T-helper 1 cell (primary cell): ENCODE measurements at places on chromosomes 5 and 9.

DNA sequence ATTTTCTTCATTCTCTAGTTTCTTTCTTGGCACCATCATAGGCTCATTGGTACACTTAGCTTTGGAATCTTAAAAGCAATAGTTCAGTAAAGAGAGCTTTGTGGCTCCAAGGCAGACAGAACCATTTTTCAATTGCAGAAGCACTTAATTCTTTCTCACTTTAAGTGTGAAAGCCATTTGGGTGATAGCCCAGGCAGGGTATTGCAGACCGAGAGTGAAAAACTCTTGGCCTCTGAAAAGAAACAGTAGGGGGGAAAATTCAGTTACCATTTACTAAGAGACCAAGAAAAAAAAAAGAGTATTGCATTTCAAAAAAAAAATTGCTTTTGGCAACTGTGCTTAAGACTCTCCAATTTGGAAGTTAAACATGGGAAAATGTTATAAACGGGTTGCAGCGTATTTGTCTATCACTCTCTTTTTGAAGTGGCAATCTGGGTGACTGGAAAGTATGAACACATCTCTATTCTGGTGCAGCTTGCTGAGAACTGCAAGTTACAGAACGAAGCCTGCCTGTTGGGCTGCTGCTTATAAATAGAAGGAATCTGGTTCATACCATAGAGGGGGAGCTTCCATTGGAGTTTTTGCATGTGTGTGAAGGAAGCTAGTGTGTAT lies 170.5 kb downstream of the TLE4 start:
- no peak for DNase-seq

DNA sequence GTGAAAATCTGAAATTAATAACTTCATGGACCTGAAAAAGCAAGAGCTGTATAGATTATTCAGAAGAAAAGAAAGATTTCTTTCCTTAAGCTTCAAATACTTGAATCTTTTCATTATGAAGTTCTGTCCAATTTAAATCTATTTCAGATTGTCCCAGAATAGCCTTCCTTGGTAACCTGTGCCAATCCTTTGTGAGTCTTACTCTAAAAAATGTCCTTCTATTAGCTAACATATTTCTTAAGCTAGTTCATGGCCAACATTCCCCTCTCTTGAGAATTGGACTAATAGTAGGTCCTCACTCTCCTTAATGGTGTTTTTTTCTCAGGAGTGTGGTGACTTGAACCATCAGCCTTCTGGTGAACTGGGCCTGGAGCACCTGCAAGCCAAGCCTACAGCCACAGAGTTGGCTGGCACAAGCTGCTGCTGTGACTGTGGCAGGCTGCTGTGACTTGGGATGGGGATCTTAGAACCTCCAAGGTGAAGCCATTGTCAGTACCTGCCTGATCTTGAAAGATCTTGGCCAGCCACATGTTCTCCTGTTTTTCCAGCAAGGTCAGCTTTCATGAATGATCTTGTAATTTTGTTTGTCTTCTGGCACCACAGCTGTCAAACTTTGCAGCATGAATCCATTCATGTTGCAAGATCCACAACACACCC lies 262.6 kb upstream of the MAP3K1 start:
- no peak for DNase-seq

GRCh38 chr9:129382281-129383018 lies 204.4 kb upstream of the IER5L start:
- DNase-seq: no peak

- DNase-seq: no peak
These were observed 143.6 kb downstream of the LHFPL2 start for GRCh38 chr5:78504704-78505677.

GRCh38 chr5:106595864-106596263 lies 1074.9 kb downstream of the EFNA5 start:
- no peak for DNase-seq

DNA sequence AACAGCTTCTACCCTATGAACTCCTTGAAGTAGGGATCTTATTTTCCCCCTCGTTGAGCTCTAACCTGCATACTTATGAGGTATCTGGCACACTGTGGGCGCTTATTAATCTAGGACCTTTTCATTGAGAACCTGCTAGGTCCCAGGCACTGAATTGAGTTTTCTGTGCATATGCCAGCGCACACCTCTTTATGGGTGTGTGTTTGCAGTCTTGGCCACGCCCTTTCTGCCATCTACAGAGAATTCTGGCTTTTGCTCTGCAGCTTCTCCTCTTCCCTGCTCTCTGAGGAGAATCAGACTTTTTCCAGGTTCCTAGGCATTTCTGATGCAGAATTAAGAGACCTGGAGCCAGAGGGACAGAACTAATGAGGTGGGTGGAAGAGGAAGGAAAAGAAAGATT lies 25.4 kb upstream of the SSBP2 start:
- DNase-seq: no peak

GRCh38 chr9:77433675-77434445 lies 214.3 kb downstream of the GNA14 start:
- peak; percentile 32 for DNase-seq

DNA sequence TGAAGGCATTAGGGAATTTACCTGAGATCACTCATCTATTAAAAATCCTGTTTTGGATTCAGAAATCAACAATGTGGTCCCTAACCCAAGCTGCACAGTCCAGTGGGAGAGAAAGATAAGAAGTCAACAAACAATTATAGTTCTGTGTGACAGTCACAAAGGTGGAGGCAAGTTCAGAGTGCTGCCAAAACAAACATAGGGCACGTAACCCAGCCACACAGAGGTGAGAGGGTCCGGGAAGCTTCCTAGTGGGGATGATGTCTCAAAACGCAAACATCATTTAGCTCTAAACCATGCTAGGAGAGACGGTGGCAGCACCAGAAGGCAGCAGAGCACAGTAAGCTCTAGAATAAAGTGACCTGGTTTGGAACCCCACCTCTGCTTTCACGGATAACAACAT lies 158.9 kb downstream of the MAPKAP1 start:
- no peak for DNase-seq

- DNase-seq: no peak
These were observed 117.2 kb downstream of the PSD2 start for GRCh38 chr5:139912804-139913203.

GRCh38 chr9:119268985-119269384 lies 100.2 kb downstream of the BRINP1 start:
- no peak for DNase-seq

- no peak for DNase-seq
These were observed 87.0 kb downstream of the SLF1 start for GRCh38 chr5:94705427-94705826.
